ENCODE measurements at places on chromosomes 6 and 20. TPM values are rescaled to one million over a fixed set of nuclear protein-coding genes. Genes with fewer than 3 reads are reported as not detected.
A peak's percentile ranks its signal among the peaks of the same experiment; 100 is the strongest.

GRCh38 chr6:154276810-154277628 is 79.6 kb downstream of the IPCEF1 start:
- DNase-seq, result peak; percentile 53

MAP3K5 gene
- total RNA-seq, result 3.0 TPM

MYL9 gene
- total RNA-seq, result 1.8 TPM

- no peak for DNase-seq
These were observed 49.8 kb downstream of the CFAP61 start for GRCh38 chr20:20102163-20102562.

DNA sequence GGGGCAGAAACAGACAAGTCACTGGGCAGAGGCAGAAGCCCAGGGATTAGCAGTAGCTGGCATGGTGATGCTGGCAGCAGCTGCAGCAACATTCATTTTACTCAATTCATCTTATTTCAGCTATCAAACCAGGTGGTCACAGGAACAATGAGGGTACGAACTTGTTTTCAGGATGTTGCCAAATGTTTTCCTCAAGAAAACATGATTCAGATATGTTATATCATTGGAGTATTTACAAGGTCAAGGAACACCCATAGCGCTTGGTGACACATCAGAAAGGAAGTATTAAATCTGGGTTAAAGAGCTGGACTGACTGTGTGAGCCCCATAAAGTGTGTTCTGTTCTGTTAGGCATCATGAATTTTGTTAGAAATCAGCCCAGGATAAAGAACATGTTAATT is 456.9 kb upstream of the ID4 start:
- DNase-seq, result no peak

- no peak for DNase-seq
These were observed 82.7 kb upstream of the AKIRIN2 start for GRCh38 chr6:87784690-87785089.

GRCh38 chr20:62159839-62160238 is 16.3 kb downstream of the SS18L1 start:
- no peak for DNase-seq

GRCh38 chr6:18536591-18537055 is 149.5 kb downstream of the RNF144B start:
- no peak for DNase-seq

- no peak for DNase-seq
These were observed 12.4 kb upstream of the KIAA0408 start for GRCh38 chr6:127471379-127472255.

DNA sequence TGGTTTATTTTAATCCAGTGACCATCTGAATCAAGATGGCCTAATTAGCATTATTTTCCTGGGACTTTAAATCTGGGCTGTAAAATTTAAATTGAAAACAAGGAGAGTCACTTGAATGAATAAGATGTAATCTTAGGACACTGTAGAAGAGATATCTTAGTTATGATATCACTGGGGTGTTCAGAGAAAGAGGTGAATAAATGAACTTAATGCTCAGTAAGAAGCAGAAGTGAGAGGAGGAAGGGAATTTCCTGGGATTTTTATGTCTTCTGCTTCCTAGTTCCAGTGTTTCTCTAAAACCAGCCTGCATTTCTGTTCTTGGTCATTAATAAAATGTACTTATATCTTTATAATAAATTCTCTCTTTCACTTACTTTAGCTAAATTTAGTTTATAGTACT is 136.8 kb upstream of the PTPRK start:
- no peak for DNase-seq

GRCh38 chr6:132135409-132135808 is 184.2 kb upstream of the CCN2 start:
- no peak for DNase-seq

FOXP4 gene
- 5.8 TPM for total RNA-seq

RALGAPB gene
- total RNA-seq, result 21.1 TPM

TXLNB gene
- total RNA-seq, result 0.51 TPM

DNA sequence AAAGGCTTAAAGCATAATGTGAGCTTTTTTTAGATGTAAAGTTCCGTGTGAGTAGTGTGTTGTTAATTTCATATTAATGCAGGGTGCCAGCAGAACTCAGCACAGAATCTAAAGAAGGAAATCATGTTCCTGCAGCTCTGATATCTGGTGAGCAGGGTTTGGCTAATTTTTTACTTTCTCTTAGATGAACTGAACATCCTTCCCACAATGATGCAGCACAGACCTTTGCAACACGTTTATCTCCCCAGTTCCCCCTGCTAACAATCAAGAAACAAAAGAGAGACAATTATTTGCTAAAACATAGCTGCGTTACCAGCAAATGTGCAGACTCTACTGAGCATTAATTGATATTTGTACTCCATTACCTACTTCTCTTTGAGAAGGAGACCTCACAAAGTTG is 39.1 kb upstream of the ATXN1 start:
- DNase-seq, result no peak

DNA sequence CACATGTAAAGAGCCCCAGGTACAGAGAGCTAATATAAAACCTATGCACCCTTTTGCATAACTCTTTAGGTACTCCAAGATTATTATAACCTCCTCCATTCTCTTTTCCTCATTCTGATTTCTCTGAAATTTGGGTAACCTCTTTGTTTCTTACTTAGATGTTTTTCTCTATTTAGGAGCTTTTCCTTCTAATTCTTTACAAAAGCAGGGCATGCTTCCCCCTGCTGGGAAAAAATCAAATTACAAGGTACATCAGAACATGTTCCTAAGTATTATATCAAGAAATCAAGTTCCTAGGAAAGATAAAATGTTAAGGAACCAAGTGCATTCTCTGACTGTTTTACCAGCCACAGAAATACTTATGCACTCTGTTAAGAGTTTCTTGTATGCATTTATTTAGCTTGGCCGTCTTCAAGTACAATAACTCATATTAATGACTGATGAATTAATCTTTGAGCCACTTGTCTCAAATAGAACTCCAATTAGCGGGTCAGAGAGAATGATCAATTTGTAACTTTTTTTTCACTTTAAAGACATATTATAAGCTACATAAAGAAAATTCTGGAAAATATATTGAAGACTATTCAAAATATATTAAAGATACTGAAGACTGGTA is 2.1 kb downstream of the KHDRBS2 start:
- DNase-seq, result no peak

DNA sequence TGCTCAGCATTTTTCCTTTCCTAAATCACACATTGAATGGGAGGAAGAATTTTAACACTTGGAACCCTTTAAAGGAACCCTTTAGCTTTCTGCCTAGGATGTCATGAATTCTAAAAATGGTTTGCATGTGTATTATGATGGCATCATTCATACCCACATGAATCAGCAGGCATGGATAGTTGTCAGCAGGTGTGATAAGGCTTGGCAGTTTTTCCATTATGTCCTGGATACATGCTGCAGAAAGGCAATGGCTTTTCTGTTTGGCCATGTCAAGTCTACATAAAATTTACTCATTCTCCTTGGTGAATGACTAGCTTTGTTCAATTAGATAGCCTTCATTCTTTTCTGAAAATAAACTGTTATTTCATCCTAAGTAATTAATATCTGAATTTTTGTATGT is 353.7 kb downstream of the GRIK2 start:
- no peak for DNase-seq

DNA sequence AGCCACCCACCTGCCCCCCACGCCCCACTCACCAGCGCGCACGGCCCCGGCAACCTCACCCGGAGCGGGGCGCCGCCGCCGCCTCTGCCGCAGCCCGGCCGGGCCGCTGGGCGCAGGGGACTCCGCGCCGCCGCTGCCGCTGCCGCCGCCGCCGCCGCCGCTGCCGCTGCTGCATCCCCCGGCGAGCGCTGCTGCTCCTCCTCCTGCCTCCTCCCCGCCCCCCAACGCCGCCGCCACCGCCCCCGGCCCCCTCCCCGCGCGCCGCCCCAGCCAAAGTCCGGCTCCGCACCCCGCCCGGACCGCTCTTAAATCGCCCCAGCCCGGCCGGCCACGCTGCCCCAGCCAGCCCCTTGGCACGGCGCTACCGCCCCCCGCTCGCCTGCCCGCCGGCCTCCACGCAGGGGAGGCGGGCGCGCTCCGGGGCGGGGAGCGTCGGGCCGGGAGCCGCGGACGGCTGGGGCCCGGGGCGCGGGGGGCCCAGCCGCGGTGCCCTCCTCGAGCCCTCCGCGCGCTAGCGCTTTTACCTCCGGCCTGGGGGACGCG is at the start of gene SULF2:
SULF2 (minus strand) TSS at position 171 of the 543 bp plus-strand sequence. CDS start 28,118 bp downstream, outside the sequence.
- DNase-seq, result no peak

RBPJL gene
- not detected for total RNA-seq

DNA sequence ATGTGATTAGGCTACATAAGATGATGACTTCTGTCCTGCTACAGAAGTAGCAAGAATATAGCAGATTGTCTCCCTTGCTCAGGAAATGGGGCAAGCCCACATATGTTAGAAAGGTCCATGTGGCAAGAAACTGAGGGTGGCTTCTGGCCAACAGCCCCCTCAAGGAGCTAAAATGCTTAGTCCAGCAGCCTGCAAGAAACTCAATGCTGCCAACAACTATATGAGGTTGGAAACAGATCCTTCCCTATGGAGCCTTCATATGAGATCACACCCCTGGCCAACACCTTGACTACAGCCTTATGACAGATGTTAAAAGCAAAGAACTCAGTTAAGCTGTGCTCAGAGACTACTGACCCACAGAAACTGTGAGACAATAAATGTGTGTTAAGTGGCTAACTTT is 22.1 kb downstream of the PTPRT start:
- no peak for DNase-seq

DNA sequence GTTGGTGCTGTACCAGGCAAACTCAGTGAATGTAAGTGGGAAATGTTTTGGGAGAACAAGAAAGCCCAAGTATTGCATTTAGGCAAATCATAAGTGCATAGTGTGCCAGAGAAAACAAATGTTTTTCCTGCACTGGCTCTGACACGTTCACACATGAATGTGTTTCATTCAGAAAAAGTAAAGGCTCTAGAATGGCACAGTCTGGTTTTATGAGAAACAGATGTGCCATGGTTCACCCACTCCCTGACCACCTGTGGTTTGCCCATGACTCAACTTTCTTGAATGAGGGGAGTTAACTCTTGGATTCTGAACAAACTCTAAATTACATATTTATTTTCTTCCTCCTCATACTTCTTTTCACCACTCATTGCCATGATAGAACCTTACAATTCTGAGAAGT is 126.9 kb downstream of the KCNQ5 start:
- DNase-seq, result no peak
